ENCODE measurements at places on chromosomes 3 and 15.

- no peak for DNase-seq
Observed at GRCh38 chr3:97848779-97849178, 27.0 kb downstream of the CRYBG3 start.

- peak; percentile 60 for DNase-seq
Observed at GRCh38 chr3:146912241-146913015, 307.3 kb upstream of the PLSCR5 start.

DNA sequence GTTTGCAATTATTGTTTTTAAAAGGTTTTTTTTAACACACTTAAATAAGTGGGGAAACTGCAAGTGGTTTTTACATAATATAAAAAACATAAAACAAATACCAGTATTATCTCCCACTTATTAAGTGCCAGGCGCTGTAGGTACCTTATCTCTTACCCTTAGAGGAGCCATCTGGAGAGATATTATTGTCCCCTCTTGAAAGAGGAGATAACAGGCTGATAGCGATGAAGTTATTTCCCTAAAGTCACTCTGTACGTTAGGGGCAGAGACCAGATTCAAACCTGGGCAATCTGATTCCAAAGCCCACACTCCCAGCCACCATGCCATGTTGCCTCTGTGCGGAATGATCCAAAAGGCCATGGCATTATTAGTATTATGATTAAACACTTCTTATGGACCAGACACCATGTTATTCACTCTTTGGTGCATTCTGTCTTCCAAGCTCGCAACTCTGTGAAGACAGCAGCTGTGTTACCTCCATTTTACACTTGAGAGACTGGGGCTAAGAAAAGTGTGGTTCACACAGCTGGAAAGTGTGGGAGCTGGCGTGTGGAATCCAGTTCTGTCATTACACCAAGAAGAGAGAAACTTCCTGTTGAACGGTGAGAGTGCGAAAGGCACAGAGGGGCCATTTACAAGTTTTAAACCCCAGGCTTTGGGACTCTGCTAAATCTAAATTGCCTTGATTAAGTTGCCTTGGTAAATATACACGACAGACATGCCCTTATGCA is 79.9 kb upstream of the MITF start:
- DNase-seq: no peak

GRCh38 chr3:44104043-44104442 is 137.6 kb upstream of the TOPAZ1 start:
- no peak for DNase-seq

- DNase-seq: no peak
Observed at GRCh38 chr15:95845862-95846515, 484.5 kb upstream of the NR2F2 start.

- DNase-seq: peak; percentile 35
Observed at GRCh38 chr15:31327669-31328427, 1.2 kb downstream of the KLF13 start.

DNA sequence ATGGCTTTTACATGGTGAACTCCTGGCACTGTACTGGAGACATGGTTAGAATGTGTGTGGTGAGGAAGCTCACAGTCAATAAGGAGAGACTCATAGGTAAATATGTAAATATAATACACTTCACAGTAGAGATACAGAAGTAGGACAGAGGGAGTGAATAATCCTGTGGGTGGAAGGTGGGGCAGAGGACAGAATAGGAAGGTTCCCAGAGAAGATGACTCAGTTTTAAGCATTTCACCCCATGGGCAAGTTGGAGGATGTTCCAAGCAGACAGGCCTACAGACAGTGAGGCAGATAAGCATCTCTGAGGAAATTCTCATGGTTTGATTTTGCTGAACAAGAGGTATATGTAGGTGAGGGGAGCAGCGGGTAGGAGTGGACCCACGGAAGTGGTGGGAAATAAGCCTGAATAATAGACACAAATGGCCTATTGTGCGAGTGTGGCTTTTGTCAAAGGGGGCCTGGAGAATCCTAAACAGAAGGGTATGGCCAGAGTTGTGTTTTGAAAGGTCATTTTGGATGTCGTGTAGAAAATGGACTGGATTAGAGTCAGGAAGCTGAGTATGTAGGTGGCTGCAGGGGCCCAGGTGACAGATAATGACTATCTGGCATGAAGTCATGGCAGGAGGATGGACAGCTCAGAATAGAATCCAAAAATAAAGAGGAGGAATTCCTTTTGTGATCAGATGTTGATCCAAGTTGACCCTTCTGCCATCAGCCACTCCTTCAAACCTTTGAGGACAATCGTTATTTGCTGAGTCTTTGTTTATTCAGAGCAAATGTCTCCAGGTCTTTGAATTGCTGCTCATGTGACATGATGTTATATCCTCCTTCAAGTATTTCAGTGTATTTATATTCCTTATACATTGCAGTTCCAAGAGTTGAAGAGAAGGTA is 97.3 kb upstream of the THRB start:
- DNase-seq: peak; percentile 56

DNA sequence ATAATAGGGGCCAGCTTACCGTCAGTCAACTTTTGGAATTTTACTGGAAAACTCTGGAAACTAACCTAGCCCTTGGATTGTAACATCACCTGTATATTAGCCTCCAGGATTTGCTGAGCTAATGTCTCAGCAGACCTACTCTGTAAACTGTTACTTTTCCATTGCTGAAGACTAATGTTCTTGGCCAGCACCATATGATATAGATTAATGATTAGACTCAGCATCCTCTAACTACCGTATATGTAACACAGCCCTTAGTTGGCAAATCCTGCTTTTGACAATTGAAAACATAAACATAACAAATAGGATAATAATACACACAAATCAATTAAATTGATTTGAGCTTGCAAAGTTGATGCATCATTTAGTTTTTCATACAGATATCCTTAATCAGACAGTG is 26.6 kb upstream of the GBE1 start:
- DNase-seq: no peak

GRCh38 chr3:39809181-39809994 is at the start of gene MYRIP:
TSS of gene MYRIP (plus strand) at chr3:39809609. CDS start at chr3:39900817, 91,208 bp downstream.
- DNase-seq: peak; percentile 1

DNA sequence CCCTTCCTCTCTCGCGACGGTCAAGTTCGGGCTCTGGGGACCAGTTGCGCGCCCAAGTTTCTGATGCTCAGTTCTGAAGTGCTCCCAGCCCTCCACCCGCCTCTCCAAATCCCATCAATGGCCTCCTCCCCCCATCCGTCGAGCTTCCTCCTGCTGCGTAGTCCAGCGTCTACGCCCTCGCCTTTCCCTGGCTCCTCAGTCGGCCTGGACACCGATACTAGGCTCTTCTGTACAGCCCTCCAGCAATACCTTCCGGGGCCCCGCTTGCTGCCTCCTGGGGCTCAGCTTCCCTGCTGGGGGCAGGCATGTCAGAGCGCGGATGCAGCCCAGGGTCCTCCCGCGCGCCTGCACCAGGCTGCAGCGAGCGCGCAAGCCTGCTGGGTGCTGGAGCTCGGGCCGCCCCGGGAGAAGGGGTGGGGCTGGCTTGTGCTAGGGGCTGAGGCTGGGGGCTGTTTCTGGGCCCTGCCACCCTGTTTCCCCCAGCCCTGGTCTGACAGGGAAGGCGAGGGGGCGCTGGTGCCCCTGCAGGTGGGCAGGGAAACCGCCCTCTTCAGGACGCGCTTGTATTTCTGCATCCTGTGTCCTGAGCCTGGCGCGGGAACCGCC is 353.3 kb upstream of the SUCLG2 start:
- DNase-seq: no peak

GRCh38 chr3:50464569-50464968 is 38.9 kb downstream of the CACNA2D2 start:
- DNase-seq: no peak

- no peak for DNase-seq
Observed at GRCh38 chr3:73451301-73451944, 173.3 kb downstream of the PDZRN3 start.

DNA sequence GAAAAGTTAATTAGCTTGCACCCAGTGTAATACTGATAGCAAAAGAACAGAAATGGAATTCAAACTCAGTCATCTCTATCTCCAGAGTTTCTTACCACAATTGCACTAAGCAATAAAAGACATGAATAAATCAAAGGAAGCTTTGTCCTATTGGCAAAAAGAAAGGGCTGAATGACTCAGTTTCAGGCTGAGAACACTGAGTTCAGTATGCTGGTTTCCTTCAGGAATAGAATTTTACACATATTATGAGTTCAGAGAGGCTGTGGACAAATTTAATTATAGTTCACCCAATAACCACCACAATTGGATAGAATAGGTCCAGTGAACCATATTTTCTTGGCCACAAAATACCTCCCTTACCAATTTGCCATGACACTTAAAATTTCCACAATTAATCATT is 249.7 kb downstream of the KCNMB2 start:
- no peak for DNase-seq

- no peak for DNase-seq
Observed at GRCh38 chr15:60083318-60083717, 79.2 kb downstream of the FOXB1 start.

- no peak for DNase-seq
Observed at GRCh38 chr3:23945663-23945912, 502 bp downstream of the NR1D2 start.

DNA sequence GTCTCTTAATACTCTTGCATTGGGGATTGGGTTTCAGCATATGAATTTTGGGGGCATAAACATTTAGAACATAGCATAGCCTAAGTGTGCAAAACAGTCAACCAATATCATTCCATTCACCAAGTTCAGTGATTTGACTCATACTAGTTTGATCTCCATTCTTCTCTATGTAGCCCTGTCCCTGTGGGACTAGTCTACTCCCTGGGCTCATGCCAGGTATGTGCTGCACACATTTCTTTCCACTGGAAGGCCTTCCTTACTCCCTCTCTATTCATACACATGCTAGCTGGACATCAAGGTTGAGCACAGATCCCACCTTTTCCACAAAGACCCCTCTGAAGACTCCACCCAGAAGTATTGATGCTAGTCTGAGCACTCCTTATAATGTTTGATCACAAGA is 5.1 kb downstream of the ZDHHC23 start:
- peak; percentile 41 for DNase-seq

- DNase-seq: no peak
Observed at GRCh38 chr3:197953325-197953724, 3.3 kb downstream of the RPL35A start.

GRCh38 chr3:155704061-155704460 is 40.8 kb downstream of the PLCH1 start:
- DNase-seq: no peak

DNA sequence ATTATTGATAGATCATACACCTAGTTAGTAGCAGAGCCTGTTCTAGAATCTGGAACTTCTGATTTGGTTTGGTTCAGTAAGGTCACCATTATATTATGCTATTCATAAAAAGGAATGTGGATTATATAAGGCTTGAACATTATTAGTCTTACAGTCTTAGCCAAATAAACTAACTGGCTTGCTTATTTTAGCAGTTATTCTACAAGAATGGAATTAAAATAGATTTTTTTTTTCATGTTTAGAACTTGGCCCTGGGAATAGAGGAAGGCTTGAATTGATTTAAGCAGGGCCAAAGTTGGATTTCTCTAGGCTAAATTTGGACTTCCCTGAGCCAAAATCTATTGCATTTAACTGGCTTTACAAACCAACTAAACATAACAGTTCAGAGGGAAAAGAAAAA is 24.4 kb downstream of the DTWD1 start:
- no peak for DNase-seq

DNA sequence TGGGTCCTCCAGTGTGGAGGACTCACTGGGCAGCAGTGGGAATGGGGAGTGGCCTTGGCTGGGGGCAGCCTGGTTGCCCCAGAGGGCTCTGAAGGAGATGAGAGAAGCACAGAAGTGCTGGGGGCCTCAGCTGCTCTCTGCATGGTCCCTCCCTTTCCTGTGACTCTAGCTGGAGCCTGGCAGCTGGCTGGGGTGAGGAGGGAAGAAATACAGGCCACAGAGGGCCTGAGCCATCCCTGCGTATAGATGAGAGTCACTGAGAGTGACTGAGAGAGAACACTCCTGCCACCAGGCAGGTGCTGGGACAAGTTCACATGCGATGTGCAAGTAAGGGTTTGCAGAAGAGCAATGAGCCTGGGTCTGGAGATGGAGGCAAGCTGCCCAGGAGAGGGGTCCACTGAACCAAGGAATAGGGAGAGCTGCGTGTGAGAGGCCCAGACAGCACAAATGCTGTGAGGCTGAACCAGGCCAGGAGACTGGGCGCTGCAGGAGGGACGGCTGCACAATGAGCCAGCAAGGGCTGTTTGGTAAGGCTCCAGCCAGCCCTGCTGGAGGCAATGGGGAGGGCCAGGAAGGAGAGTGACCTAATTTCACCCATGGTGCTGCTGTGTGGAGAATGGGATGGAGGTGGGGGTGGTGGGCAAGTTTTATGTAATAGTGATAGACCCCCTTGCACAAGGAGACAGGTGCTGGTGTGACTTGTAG is 87.2 kb downstream of the CLSTN2 start:
- no peak for DNase-seq

- no peak for DNase-seq
Observed at GRCh38 chr15:56320316-56320715, 44.9 kb upstream of the TEX9 start.

DNA sequence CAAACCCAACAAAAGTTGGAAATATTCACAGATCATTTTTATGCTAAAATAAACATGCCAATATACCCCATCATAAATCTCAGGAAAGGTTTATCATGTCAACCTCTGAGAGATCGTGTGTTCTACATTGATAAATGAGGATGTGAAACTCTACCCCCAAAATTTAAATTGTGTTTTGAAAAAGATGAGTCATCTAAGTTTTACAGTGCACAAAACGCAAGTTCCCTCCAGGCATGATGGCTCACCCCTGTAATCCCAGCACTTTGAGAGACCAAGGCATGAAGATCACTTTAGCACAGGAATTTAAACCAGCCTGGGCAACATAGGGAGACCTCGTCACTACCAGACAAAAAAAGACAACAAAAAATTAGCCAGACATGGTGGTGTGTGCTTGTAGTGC is 1487.0 kb upstream of the GBE1 start:
- DNase-seq: no peak

DNA sequence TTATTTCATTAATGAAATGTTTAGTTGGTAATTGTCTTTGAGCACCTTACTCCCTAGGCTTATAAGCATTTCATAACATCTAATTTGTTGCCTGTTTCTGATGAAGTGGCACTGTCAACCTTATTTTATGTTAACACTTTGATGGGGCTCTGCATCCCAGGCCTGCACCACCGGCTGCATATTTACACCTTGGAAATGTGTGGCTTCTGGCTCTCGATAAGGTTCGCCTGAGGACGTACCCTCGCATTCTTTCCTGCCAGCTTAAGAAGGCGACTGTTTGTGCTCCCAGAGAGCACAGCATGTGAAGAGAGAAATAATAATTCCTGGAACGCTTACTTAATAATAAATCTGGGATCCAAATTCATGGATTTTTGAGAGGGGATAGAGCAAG is 763.3 kb upstream of the CFAP20DC start:
- no peak for DNase-seq

GRCh38 chr3:141456301-141456625 is 30.6 kb upstream of the RASA2 start:
- peak; percentile 97 for DNase-seq

GRCh38 chr3:178443634-178444033 is 92.6 kb upstream of the KCNMB2 start:
- DNase-seq: peak; percentile 30
